ENCODE measurements at places on chromosomes 2 and 18.
A peak's percentile ranks its signal among the peaks of the same experiment; 100 is the strongest.

DNA sequence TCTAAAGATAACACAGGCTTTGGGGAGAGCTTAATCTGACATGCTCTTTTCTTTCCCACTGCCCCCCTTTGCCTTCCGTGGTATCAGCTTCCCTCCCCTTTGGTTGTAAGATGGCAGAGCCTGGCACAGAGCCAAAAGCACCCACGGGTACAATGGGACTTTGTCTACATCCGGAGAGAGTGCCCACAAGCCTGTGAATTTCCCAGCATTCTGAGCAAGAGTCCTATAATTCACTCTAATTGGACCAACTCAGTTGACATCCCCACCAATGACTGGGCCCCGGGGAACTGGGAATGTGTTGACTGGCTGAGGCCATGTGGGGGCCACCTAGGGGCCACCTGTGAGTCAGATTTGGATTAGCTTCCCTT, 20.1 kb upstream of the C2orf72 start:
- no peak for DNase-seq

- no peak for DNase-seq
These were observed 31.7 kb downstream of the GPR39 start for GRCh38 chr2:132448331-132448730.

DNA sequence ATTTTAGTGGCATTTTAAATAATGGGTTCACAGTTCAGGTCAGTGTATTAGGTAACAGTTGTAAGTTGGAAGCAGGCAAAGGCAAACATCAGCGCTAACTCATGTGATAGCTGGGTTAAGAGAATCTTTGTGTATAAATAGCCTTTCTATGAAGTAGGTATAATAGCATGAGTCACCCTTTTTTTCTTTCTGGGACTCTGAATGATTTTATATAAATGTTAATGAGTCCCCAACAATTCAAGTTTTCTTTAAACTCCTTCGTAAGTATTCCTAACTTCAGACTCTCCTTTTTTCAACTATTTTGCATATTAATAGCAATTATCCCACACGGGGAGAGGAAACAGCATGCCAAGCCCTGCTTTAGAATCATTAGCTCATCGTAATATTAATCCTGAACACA, 384.3 kb downstream of the PIK3C3 start:
- DNase-seq, result no peak

DNA sequence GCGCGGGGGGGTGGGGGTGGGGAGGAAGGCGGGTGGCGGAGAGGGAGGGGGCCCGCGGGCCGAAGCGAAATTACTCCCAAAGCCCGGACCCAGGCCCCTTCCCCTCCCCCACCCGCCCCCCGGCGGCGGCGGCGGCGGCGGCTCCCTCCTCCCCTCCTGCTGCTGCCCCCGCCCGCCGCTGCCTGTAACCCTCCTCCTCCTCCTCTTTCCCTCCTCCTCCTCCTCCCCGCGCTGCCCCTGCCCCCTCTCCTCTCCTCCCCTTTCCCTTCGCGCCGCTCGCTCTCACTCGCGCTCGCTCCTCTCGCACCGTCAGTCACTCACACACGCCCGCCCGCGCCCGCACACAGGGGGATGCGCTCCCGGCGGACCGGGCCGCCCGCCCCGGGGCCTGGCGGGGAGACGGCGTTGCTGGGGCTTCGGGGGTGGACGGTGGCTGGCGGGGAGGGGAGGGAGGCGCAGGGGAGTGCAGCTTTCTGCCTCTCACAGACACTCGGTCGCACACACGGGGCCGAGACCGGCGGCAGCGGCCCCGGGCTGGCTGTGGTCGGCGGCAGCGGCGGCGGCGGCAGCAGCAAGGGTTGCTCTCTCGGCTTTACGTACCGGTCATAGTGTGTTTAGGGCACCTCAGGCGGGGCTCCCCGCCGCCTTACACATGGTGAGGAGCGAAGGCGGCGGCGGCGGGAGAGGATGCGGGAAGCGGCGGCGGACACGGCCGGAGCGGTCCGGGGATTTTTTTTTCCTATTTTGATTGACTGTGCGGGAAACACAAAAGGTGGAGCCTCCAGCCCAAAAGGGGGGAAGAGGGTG, 405 bp downstream of the SP3 start:
- peak; percentile 82 for DNase-seq

GRCh38 chr2:156400706-156401678, 35.2 kb upstream of the GPD2 start:
- DNase-seq, result peak; percentile 74

- DNase-seq, result no peak
These were observed 96.6 kb upstream of the NOSTRIN start for GRCh38 chr2:168705534-168706470.

DNA sequence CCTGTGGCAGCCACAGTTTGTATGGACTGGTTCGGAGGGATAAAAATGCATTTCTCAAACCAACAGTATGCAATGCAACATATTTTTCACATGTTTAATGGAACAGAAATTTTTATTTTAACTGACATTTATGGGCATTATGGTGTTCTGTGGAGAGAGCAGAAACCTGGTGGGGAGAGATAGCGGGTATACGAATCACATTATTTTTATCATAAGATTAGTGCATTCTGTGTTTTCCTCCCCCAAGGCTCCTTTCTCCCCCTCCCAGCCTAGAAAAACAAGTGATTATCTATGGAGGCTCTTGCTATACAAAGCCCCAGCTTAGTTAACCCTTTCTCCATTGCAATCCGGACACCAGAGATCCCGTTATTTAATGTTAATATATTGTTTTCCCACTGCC, 289.8 kb upstream of the PIK3C3 start:
- no peak for DNase-seq

- no peak for DNase-seq
These were observed 88.9 kb upstream of the SLC35G4 start for GRCh38 chr18:11520536-11520935.

DNA sequence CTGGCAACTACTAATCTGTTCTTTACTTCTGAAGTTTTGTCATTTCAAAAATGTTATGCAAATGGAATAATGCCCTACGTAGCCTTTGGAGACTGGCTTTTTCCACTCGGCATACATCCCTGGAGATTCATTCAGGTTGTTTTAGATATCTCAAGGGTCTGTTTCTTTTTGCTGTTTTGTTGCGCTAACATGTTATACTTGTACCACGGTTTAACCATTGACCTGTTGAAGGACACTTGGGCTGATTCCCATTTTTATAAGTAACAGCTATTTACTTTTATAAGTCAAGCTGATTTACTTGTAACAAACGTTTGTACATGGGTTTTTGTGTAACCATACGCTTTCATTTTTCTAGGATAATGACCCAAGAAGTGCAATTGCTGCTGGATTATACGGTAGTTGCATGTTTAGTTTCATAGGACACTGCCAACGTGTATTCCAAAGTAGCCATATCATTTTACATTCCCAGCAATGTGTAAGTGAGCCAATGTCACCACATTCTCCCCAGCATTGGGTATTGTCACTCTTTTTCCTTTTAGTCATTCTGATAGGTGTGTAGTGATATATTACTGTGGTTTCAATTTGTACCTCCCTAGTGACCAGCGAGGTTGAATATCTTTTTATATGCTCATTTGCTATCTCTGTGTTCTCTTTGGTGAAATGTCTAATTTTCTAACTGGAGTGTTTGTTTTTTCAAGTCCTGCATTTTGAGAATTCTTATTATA, 36.5 kb upstream of the STAT4 start:
- DNase-seq, result no peak

- no peak for DNase-seq
These were observed 297.1 kb downstream of the TMX3 start for GRCh38 chr18:68417826-68418225.

- DNase-seq, result no peak
These were observed 1.1 kb downstream of the TRABD2A start for GRCh38 chr2:84879584-84880394.

DNA sequence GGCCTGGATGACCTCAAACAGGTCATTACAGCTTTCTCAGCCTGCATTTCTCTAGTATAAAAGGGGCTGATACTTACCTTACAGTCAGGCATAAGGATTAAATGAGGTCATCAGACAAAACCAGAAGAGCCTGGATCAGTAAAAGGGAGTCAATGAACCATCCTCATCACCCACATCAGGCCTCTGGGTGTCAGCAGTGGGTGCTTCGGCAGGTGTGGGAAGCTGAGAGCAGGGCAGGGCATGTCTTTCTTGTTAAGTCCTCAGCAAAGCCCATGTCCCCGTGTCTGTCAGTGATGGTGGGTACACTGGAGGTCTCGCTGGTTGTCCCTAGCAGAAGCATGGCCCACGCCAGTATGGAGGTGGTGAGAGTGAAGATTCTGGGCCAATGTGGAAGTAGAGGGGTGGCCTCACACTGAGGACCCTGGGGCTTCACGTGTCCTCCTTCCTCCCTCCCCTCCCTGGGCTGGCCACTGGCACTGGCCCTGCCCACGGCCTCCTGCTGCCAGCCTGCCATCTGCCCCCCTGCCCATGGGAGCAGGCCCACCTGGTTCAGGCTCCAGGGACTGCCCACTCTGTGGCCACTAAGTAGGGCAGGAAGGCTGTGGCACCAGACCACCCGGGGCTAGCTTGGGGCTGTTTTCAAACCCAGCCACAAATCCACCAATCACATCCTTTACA, 4.4 kb downstream of the ADRA2B start:
- DNase-seq, result no peak

DNA sequence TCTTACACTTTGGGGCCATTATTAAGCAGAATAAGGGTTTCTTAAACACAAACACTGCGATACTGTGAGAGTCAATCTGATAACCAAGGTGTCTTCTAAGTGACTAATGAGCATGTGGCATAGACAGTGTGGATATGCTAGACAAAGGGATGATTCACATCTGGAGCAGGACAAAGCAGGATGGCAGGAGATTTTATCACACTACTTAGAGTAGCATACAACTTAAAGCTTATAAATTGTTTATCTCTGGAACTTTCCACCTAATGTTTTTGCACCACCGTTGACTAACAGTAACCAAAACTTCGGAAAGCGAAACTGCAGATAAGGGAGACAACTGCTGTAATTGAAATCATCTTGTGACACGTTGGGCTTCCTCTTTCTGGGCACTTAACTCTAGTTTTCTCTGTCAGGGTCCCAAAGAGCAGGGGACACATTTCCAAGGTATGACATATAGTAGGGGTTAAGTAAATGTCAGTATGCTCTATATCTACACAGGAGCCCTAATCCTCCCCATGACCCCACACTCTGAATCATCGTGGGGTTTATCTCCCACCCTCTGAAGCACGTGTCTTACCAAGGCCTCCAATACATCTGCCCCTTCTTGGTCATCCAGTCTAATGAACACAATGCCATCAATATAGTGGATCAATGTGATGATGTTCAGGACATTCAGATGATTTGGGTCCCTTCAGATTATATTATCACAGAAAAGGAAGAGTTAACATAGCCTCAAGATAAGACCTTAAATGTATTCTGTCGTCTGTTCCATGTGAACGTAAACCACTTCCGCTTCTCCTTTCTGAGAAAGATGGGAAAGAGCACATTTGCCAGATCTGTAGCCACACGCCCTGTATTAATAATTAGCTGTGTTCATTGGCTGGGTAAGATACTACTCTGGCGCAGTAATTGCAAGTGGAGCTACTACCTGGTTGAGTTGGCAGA, 78.7 kb downstream of the FTCDNL1 start:
- DNase-seq, result no peak

- no peak for DNase-seq
These were observed 39.7 kb upstream of the SEMA4C start for GRCh38 chr2:96909611-96910021.

- DNase-seq, result no peak
These were observed 97.3 kb downstream of the FMNL2 start for GRCh38 chr2:152432206-152432653.

DNA sequence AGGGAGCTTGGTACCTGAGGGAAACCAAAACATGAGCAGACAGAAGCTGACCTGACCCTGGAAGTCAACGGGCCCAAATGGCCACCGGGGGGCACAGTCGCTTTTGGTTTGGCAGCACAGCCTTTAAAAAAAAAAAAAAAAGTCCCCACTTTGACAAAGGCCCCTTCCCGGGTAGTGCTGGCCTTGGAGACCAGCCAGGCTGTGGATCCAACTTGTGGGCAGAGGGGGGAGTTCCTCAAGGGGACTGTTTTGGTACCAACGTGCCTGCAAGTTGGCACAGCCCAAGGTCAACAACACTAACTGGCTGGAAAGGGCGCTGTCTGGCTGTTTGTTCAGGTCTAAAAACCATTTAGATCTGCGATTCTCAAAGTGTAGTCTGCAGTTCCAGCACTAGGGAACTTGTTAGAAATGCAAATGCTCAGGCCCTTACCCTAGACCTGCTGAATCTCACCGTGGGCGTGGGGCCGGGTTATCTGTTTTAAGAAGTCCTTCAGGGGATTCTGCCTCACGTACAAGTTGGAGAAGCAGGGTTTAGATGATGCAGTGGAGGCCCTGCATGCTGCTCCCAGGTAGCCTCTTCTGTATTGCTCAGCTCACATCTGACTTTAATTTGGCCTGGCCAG, 83.0 kb downstream of the LPIN1 start:
- peak; percentile 37 for DNase-seq

DNA sequence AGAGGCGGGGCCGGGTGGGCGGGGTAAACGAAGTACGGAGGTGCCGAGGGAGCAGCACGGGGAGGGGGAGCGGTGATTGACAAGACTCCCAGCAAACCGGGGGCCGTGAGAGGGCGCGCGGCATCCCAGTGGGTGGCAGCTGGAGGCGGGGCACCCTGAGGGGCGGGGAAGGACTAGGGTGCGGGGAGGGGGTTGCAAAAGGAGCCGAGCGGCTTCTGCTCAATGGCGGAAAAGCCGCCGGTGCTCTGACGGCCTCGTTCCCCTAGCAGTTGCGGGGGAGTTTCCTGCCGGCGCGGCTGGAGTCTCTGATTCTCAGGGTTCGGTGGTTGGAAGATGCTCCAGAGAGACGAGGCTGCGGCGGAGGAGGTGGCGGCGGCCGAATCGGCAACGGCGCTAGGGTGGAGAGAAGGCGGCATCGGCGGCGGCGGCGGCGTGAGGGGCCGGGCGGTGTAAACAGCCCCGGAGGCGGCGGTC, at the start of gene PPM1B:
PPM1B (plus strand) TSS at position 195 of the 474 bp plus-strand sequence. CDS start 32,325 bp downstream, outside the sequence.
- peak; percentile 99 for DNase-seq

DNA sequence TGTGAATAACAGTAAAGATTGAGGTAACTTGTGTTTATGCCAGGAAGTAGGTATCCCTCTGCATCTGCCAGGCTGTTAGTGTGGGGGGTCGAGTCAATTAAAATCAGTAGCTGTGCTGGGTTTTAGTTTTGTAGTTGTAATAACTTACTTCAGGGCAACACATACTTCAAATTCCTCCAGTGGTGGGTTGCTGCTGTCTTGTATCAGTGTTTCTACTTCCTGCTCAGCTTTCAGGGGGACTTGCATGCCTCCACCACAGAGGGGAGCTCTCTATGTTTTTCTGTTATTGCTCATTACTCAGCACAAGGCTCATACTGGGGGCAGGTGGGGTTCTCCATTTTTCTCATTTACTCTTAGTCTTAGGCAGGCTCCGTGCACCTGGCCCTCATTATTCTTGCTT, 136.8 kb downstream of the CAPN13 start:
- DNase-seq, result no peak

DNA sequence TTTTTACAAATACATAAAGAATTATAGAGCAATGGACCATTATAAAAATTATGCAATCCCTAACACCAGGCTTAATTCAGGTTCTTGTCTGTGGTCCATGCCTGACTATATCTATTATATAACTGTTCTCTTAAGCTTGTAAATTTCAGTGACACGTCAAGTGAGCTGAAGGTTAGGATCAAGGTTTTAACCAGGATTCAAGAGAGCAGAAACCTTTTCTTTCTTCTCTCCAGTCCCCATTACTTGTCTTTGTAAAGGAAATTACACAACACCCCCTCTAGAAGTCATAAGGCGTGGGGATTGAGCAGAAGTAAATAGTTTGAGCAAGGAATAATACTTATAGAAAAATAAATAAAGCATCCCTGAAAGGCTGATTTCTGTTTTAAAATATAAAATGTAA, 122.0 kb downstream of the ZNF521 start:
- no peak for DNase-seq

Measured in stimulated activated CD4-positive, alpha-beta T cell treated with anti-CD3 and anti-CD28 coated beads, Interleukin-4, amount 100 ng/mL, for 4 hours (primary cell).